Stimulated activated naive CD8-positive, alpha-beta T cell treated with anti-CD3 and anti-CD28 coated beads, Interleukin-15, Interleukin-2, amounts not matched to agents 100 U/mL and 50 U/mL, for 24 hours (primary cell): ENCODE measurements at places on chromosomes 2 and 18.
A peak's percentile ranks its signal among the peaks of the same experiment; 100 is the strongest.

DNA sequence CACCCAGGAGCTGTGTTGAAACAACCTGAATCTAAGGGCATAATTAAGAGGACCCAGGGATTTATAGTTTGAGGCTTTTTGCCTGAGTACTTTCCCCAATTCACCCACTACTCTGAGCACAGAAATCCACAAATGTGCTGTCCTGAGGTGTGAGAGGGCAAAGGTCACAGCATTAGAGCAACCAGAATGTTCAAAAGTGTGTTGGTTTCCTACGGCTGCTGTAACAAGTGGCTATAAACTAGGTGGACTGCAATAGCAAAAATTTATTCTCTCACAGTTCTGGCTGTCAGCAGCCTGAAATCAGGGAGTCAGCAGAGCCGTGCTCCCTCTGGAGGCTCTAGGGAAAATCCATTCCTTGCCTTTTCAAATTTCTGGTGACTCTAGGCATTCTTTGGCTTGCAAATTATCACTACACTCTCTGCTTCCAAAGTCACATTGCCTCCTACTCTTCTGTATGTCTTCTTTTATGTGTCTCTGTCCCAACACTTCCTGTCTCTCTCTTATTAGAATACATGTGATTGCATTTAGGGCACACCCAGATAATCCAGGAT is 91.4 kb upstream of the TACR1 start:
- no peak for DNase-seq

DNA sequence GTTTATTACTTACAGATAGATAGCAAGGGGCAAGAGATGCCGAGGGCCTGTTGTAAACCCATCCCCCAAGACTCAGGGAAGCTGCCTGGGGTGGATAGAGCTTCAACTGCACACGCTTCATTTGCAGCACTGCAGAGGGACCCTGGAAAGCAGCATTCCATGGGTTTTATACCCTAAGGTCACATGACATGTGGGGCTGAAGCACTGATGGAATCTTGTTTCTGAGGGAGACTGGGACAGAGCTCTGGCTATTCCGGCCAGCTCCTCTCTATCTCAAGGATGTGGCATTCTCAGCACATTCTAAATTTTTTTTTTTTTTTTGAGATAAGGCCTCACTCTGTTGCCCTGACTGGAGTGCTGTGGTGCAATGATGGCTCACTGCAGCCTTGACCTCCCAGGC is 300.1 kb downstream of the MYCN start:
- DNase-seq = no peak

DNA sequence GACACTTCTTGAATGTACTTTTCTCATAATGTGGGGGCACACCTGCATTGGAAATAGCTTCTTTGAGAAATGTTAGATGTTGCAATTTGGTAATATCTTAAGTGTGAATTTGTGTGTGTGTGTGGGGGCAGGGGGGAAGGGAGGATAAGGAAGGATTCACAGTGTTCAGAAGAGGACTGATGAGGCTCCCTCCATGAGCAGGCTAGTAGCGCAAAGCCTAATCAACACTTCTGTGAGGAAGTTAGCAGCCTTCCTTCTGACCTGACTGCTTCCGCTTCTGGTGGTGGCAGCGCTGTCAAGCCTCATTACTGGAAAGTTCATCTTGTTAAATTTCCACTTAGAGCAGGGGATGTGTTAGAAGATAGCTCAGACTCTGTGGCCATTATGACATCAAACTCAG is 295.4 kb upstream of the SPRED2 start:
- no peak for DNase-seq

DNA sequence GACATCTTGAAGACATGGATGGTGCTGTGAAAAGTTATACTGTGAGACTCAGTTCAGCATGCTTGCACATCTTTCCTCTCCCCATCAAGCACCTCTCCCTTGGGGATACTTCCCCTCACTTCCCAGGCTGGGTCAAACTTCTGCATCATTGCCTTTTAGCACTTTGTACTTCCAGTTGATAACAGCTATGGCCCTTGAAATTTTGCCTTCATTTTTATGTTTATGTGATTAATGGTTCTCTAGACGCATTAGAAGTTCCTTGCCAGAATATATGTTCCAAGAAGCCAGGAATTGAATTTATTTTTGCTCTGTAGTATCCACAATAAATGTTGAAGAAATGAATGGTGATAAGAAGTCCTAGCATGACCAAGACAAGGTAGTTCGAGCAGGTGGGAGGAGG is 120.9 kb upstream of the ST6GAL2 start:
- no peak for DNase-seq

DNA sequence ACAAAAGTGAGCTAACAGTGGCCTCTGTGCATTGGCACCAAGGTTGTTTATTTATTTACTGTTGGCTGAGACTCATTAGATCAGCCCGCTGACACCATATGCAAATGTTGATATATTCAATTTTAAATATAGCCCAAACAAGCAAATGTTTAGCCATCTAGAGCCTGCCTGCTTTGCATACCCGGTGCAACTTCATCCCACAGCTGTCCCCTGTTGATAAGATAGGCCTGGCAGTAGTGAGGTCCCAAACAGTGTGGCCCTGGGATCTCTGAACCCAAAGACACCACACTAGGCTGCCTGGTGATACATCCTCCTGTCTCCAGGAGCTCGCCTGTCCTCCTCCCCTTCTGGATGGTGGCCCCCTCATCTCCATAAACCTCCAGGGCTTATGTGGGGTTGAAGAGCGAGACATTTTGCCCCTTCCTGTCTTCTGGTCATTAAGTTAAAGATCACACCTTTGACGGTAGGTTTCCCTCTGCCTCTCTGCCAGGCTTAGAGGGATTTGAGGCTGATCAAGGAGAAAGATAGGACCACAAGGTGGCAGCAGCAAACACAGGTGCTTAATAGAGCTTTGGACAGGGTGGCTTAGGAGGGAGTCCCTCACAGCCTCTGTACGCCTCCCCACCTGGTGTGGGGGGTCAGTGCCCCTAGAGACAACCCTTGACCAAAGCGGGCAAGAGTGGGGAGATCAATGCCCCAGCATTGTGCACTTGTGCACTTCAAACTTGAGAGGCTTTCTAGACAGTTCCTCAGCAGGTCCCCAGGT is 23.7 kb upstream of the MYO5B start:
- peak; percentile 18 for DNase-seq

DNA sequence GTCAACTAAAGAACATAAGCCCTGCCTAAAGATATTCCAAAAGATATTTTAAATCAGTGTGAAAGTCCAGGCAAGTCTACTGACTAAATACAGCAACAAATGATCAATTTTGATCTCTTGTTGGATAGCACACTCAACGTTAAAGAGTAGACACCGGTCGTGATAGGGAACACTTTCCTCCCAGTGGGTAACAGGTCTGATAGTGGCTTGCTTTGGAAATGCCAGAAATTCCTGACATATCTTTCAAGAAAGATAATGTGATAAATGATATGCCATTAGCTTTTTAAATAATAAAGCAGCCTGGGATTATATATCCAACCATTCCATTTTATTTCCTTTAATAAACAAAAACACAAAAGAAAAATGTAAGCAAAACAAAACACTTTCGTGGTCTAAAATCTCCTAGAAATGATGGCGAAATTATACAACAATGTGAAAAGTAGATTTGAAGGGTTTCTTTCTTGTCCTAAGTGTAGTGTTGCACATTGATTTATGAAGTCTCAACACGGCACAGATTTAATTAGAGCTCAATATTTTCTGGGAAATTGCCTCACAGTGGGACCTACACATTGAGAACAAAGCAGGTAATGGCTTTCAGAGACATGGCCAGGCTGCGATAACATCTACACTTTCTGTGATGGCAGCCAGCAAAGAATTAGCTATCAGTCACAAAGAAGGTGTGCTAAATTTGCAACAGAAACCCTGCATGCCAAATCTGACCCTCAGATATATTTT is 158.6 kb downstream of the PPP1R1C start:
- DNase-seq = no peak

DNA sequence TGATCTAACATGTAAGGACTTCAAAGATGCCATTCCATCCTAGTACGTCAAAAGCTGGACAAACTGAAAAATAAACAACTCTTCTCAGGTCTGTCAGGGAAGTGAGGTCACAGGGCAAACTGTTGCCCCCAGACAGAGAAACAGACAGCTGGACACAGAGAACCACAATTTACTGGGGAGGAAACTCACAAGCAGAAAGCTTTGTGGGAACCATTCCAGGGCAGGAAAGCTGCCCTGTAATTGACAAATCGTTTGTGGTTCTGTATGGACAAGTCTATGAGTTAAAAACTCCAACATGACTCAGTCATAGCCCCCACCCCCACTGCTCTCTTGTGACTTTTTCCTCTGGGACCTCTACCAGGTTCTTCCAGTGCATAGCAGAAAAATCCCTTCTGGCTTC is 28.4 kb downstream of the MCEE start:
- DNase-seq = no peak

DNA sequence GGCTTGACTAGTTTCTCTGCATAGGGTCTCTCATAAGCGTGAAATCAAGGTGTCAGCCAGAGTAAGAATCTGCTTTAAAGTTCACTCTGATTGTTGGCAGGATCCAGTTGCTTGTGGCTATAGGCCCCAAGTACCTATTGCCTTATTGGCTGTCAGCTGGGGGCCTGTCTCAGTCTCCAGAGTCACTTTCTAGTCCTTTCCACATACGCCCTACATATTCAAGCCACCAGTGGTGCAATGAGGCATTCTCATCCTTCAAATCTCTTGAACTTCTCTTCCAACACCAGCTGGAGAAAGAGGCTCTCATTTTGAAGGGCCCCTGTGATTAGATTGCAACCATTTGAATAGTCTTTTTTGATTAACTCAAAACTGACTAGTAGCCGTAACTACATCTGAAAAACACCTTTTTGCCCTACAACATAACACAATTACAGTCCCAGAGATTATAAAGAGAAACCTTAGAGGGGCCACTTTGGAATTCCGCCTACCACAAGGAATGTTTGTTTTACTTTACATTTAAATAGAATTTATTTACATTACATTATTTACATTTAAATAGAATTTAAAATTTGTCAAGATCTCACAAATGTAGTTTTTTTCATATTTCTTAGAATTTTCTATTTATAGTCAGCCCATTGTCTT is 520.1 kb downstream of the DSC3 start:
- no peak for DNase-seq

GRCh38 chr2:43084699-43085091 is 141.7 kb downstream of the ZFP36L2 start:
- no peak for DNase-seq

DNA sequence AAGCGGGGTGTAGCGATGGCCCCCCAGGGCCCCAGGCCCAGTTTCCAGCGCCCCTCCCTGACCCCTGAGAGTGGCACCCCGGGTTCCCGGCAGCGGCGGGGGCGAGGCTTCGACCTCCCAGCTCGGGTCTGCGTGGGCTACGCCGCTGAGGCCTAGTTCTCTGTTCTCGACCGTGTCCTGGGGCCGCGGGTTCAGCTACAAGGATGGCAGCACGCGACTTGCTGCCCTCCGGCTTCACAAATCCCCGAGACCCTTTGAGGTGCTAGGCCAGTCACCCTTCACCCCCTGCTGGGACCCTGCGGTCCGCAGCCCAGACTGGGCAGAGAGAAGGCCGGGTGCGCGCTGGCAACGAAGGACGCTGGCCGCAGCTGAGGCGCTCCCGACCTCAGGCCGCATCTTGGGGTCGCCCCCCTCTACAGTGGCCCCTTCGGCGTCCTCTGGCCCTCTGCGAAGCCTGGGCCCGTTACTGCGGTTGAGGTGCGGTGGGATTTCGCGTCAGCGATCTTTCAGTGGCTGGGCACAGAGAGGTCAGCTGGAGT is 1.2 kb downstream of the OTX1 start:
- peak; percentile 6 for DNase-seq

DNA sequence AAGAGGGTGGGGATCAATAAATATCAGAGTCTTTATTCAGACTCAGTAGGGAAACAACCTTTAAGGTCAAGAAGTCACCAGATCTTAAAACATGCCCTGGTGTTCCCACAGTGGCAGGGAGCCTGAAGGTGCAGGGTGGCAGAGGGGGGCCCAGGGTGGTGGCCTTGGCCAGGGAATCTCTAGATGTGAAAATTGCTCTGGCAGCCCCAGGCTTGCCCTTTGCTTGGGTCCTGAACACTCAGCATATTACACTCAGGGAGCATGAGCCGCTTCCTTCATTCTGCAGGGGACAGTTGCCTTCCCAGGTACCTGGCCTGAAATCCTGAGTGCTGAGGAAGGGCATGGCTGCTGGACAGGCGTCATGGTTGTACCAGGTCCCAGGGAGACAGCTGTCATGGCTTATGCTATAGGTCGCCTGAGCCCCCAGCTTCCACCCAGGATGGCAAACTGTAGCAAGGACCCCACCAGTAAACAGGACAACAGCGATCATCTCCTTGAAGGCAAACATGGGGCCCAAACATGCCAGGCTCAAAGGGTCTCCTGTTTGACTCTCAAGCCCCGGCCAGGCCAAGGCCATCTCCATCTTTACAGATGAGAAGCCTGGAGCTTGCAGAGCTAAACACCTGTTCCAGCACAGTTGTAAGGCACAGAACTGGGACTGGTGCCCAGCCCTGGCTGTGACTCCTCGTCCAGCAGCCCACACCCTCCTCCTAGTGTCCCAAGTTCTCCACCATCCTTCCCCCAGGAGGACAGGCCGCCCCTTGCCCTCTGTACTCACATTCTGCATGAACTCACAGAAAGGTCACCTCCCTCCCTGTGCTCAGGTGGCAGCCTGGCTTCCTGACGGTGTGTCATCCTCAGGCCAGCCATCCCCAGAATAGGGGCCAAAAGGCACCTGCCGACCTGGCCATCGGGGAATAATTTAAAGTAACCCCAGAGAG is 14.6 kb downstream of the ABCG8 start:
- DNase-seq = no peak

DNA sequence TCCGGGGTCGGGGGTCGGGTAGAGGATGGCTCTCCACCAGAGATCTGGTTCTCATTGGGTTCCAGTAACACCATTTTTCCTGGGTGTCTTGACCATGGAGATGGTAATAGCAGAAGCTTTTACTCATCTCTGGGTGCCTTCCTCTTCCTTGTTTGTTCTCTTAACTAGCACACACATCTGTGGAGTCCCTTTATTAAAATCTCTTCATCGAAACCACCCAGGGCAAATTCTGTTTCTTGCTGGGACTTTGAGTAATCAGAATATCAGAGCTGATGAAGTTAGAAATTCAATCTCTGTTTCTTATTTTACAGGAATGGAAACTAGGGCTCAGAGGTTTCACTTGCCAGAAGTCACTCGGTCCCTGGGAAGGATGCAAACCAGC is 15.0 kb upstream of the TRIB2 start:
- no peak for DNase-seq

GRCh38 chr18:62338446-62339105 is 13.5 kb downstream of the TNFRSF11A start:
- DNase-seq = no peak

GRCh38 chr18:79545255-79545654 is 134.3 kb upstream of the CTDP1 start:
- DNase-seq = no peak

- DNase-seq = no peak
These were observed 899.7 kb upstream of the CDH2 start for GRCh38 chr18:29076645-29077044.

DNA sequence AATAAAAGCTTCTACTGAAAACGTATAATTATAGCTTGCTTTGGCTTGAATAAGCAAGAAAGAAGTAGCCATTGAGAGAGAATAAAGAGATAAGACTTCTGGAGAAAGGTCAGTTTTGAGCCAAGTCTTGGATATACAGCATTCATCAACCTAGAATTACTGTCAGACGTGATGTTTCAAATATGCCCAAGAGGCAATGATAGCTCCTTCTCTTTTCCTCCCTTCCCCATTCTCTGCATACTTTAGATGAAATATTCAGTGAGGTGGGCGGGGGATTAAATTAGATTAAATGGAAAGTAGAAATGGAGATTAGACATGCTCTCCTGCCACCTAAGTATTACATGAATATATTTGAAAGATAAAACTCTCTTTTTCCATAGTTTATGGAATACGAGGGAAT is 8.7 kb downstream of the ANTXR1 start:
- DNase-seq = no peak

- no peak for DNase-seq
These were observed 402.2 kb downstream of the NCKAP5 start for GRCh38 chr2:133166031-133166430.

- no peak for DNase-seq
These were observed 32.0 kb downstream of the RAB31 start for GRCh38 chr18:9740071-9740470.
